GM12878 (cell line): ENCODE measurements at places on chromosomes 1 and 21.

- no peaks in the 10 kb centered on the region; the same call in 1 of the 2 replicates for H3K27me3 ChIP-seq
- DNase-seq: no peak
- no peaks in the 10 kb centered on the region for H3K36me3 ChIP-seq
- no peaks in the 10 kb centered on the region for H3K4me1 ChIP-seq
- H3K27ac ChIP-seq: no peak overlapping the region
Measured at GRCh38 chr1:16087733-16088132, 14.3 kb upstream of the FAM131C start.

- no peaks in the 10 kb centered on the region for H3K4me1 ChIP-seq
- no peaks in the 10 kb centered on the region for H3K27me3 ChIP-seq
- no peak overlapping the region for H3K27ac ChIP-seq
- H3K4me3 ChIP-seq: no peak overlapping the region
- H3K36me3 ChIP-seq: no peaks in the 10 kb centered on the region
- DNase-seq: no peak
Measured at GRCh38 chr1:70115315-70115714, 90.1 kb downstream of the LRRC40 start.

- peaks cover 4% of the 10 kb centered on the region for H3K36me3 ChIP-seq
- DNase-seq: no peak
- H3K4me3 ChIP-seq: peak overlapping the region; percentile 80
- H3K27me3 ChIP-seq: no peaks in the 10 kb centered on the region
- peak overlapping the region; percentile 71 for H3K27ac ChIP-seq
Measured at GRCh38 chr1:230976825-230977747, 1.6 kb downstream of the TTC13 start.

DNA sequence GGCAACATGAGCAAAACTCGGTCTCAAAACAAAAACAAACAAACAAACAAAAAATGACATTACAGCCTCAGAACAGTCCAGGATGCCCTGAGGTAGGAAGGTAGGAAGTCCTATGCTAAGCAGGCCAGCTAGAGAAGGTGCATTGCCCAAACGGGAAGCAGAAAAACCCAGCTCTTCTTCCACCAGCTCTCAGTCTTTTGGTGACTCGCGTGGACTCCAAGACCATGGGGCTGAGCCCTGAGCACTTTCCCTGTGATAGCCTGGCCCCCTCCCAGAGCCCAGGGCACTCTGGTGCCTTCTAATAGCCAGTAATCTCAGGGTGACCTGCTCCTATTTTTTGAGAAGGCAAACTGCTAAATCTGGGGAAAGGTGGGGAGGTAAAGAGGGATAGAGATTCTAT lies 16.1 kb downstream of the PHLDA3 start:
- no peaks in the 10 kb centered on the region for H3K27me3 ChIP-seq
- H3K4me3 ChIP-seq: no peak overlapping the region
- no peak for DNase-seq

DNA sequence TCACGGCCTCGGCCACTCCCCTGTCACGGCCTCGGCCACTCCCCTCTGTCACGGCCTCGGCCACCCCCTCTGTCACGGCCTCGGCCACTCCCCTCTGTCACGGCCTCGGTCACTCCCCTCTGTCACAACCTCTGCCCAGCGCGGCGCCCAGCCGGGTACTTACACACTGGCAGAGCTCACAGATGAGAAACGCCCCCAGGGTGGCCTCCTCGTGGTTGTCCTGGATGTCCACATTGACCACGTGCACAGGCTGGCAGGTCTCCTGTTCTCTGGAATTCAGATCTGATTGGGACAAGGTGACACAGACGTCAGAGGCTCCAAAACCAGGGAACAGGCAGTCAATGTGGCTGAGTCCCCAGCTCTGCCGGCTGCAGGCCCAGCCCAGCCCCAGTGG lies 3.3 kb upstream of the TMEM240 start:
- no peak overlapping the region for H3K27ac ChIP-seq
- no peaks in the 10 kb centered on the region for H3K4me1 ChIP-seq
- no peak for DNase-seq
- H3K4me3 ChIP-seq: no peak overlapping the region
- H3K36me3 ChIP-seq: no peaks in the 10 kb centered on the region; the same call in 1 of the 2 replicates
- no peaks in the 10 kb centered on the region for H3K27me3 ChIP-seq

DNA sequence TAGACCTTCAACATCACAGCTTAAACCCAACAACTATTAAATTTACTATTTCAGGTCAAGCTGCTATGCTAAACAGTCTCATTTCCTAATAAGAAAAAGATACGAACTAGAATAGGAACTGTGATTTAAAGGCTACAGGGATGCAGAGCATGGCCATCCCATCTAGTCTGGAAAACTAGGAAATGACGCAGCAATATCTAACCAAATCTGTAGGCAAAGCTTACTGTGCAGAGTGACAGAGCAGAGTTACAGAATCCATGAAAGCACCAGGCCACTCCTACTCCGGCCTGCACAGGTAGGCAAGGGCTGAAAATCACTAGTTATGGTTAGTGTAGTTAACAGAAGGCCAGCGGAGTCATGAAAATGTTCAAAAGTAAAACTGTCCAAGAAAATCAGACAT lies 2.1 kb downstream of the HLCS start:
- H3K4me3 ChIP-seq: no peak overlapping the region
- peaks cover 15% of the 10 kb centered on the region for H3K4me1 ChIP-seq
- no peak overlapping the region for H3K27ac ChIP-seq
- H3K27me3 ChIP-seq: no peaks in the 10 kb centered on the region
- DNase-seq: no peak
